ENCODE measurements at places on chromosomes 6 and 20.

GRCh38 chr20:39623584-39624234 lies 661.6 kb downstream of the DHX35 start:
- DNase-seq = no peak

DNA sequence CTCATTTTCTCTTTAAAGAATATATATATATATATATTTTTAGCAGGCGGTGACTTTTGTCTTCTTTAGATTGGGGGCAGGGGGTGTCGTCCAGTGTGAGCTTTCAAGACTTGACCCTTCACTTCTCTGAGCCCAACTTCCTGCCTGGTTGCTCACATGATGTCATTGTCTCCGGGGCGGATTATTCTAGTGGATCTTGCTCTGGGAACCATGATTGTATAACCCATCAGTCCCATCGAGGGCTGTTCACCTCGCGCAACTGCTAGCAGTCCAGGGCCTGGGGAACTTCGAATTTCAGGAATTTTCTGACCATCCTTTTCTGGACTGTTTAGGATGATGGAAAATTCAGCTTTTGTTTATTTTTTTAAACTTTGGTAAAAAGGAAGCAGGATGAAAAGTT lies 1.0 kb downstream of the IGF2R start:
- DNase-seq = peak; percentile 63

- no peak for DNase-seq
Measured at GRCh38 chr20:37185686-37186085, 6.3 kb upstream of the MROH8 start.

GRCh38 chr6:44253307-44254101 lies 3.8 kb downstream of the SLC35B2 start:
- DNase-seq = no peak

GRCh38 chr6:53418288-53418687 lies 69.5 kb upstream of the ELOVL5 start:
- no peak for DNase-seq

DNA sequence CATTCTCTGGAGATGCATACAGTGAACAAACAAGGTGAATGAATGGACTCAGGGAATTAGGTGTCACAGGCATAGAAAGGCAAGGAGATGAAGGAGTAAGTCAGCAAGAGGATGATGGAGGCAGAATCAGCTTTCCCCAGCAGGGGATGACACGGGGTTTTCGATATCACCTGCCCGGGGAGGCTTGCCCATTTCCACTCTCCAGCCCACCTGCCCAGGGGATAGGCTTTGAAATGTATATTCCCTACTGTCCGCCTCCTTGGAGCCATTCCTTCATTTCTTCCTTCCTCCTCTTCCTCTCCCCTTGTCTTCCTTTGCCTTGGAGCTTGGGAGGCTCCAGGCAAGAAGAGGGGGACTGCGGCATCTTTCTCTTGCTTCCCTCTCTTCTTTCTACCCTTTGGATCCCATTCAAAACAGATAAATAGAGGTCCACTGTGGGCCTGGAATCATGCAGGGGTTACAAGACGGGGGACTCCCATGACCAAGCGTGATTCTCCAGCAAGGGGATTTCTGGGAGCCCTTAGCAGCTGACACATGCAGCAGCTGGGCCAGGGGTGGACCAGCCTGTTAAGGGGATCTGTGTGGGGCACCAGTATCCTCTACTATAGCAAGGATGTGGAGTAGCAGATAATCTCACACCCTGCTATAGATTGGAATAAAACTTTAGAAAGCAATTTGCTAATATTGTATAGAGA lies 23.5 kb upstream of the RNF24 start:
- DNase-seq = no peak

DNA sequence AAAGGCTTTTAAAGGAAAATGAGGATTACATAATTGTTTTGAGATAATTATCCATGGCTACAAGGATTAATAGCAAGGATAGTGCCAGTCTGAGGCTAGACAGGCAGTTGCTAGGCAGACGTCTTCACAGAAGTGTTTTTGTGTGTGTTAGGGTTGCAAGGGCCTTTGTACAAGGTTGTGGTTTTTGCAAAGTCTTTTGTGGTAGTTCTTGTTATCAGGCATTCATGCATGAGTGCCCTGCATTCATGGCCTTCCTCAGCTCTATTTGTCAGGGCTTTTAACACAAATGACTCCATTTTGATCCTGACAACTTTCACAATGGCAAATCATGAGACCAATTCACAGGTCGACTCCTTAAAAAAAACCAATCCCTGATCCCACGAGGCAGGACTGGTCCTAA lies 68.1 kb upstream of the TXNDC5 start:
- no peak for DNase-seq

DNA sequence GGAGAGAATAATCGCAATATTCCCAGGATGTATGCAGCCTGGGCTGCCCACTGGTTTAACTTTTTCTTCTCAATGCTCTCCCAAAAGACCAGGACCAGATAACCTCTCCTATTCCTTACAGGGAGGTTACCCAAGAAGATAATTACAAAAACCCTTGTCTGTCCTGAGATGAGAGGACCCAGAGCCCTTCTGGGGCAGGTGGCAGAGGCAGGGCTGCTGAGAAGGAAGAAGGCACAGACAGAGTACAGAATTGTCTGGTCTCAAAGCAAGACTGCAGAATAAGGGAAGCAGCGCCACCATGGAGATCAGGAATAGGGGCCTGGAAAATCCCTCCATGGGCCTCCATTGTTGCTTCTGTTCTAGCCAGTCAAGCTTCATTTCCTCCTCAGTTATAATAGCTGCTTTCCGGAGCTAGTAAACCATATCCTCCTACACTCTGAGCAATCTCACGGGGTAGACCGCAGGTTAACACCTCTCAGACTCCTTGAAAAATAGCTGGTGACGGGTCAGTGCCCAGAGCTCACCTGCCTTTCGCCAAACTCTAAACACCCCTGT lies 463 bp upstream of the HLA-DMB start:
- DNase-seq = no peak

- DNase-seq = no peak
Measured at GRCh38 chr20:37111926-37112455, 16.2 kb upstream of the RBL1 start.

- DNase-seq = no peak
Measured at GRCh38 chr6:88442737-88443136, 276.6 kb upstream of the CNR1 start.

DNA sequence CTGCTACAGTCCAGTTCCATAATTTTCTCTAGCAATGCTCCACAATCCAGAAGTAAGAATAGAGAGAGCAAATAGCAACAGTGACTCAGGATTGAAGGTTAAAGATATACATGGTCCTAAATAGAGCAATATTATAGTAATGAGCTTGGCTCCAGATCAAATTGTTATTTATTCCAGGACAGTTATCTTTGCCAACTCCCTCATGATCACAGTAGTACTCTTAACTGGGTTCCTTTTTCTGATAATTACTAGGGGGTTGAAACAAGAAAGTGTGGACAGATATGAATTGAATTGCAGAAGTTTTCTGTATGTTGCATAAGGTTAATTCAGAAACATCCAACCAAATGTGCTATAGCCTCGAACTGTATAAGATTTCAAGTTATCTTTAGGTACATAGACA lies 11.9 kb downstream of the FAM184A start:
- no peak for DNase-seq

GRCh38 chr6:80528115-80528514 lies 421.6 kb downstream of the BCKDHB start:
- DNase-seq = no peak

DNA sequence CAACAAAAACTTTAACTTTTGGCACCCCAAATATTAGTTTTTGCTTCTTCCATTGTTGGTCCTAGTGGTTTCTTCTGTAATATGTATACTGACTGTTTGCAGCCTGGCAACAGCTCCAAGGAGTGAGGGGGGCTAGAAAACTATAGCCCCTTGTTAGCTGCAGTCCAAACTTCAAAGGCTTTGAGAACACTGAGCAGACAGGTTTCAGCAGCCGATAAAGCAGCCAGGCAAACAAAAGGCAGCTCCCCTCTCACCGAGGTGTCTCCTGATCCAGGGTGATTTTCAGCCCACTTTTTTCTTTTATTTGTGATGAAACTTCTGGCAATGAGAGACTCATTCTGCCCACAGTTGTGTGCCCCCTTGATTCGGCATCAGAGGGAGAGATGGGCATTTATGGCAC lies 80.7 kb downstream of the OLIG3 start:
- DNase-seq = no peak

GRCh38 chr20:23509247-23509913 lies 18.5 kb downstream of the CST8 start:
- DNase-seq = no peak

DNA sequence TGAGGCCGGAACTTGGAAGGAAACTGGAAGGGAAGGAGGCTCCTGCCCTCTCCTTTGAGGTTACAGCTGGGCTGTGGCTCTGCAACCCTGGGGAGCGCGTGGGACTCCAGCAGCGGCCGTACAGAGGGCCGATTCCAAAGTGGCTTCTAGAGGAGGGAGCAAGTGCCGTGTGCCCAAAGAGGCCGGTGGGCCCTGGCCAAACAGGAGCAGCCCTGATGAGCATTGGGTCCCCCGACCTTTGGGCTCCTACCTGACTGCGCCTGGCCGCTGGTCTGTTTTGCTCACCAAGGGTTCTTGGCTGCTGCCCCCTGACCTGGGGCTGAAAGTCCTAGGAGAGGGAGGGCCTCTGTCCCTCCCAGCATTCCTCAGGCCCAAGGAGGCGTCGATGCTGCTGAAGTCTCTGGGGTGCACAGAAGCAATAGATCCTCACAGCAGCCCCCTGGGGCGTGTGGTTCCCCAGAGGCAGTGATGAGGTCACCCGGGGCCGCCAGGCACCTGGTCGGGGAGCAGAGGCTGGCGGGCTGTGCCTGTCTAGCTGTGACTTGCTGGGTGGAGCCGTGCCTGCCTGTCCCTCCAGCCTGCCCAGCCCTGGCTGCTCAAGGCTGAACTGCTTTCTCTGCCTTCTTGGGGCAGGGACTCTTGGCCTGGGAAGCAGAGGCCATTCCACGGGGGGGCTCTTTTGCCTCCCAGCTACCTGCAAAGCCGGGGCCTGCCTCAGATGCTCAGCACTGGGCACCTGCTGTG lies 9.8 kb downstream of the RBM38 start:
- no peak for DNase-seq

DNA sequence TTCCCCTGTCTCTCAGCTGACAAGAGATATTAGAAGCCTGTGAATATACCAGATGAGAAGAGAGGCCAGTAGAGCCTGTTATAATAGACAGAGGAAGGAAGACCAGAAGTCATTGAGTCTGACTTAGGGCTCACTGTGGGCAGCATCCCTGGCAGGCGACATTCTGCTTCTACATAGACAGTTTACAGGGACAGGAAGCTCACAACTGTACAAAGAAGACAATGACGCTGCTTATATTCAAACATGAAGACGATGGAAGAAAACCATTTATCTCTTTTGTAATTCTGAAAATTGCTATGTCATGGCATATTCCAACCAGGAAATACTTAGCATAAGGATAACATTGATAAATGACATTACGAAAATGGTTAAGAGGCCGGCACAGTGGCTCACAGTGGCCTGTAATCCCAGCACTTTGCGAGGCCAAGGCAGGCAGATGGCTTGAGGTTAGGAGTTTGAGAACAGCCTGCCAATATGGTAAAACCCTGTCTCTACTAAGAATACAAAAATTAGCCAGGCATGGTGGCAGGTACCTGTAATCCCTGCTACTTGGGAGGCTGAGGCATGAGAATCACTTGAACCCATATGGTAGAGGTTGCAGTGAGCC lies 170.9 kb downstream of the UBE3D start:
- DNase-seq = no peak

DNA sequence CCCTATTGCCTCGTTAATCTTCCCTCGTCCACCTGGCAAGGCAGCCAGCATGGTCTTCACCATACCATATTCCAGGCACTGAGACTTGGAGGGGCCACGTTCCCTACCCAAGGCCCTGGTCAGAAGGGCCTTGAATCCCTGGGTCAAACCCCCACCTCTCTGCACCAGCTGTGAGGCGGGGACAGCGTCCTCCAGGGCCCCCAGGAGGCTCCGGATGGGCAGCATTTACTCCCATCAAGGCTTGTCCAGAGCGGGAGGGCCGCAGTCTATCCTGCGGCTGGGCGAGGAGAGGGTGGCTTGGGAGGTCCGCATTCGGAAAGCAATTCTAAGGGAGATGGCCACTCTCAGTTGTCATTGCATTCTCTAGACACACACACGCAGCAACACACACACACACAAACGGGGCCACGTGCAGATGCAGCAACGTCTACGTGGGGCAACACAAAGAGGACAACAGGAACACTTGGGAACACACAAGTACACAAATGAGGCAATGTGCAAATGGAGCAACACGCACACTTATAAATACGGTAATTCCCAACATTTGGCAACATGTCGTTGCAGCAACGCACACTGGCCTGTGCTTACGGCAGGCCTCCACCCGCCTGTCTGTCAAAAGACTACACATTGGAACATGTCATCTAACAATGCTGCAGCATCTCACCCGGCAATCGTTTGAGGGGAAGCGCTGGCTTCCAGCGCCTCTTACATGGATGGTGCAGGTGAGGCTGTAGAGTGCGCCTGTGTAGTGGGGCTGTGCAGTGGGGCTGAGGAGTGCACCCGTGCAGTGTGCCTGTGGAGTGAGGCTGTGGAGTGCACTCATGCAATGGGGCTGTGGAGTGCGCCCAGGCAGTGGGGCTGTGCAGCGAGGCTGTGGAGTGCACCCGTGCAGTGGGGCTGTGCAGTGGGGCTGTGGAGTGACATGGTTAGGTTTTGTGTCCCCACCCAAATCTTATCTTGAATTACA lies 12.9 kb upstream of the NTSR1 start:
- DNase-seq = no peak

DNA sequence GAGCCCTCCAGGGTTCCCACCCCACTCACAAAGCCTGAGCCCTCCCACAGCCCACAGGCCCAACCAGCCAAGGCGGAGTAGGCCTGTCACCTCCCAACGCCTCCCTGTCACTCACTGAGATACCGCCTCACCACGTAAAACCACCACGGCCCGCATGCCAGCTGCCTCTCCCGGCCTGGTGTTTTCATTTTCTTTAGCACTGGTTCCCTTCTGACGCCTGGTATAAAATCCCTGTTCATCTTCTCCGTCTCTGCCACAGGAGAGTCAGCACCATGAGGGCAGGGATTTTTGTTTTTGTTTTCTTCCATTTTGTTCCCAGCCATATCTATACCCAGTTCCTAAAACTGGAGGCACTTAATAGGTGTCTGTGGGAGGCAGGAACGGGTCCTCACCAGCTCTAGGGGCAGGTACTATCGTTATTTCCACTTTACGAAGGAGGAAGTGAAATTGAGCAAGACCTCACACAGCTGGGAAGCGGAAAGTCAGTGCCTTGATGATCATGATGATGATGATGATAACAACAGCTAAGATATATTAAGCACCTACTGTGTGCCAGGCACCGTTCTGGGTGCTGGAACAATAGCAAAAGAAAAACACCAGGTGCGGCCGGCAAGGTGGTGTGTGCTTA lies 58.6 kb downstream of the SNAI1 start:
- no peak for DNase-seq

GRCh38 chr20:9444921-9445320 lies 69.5 kb upstream of the LAMP5 start:
- DNase-seq = no peak

DNA sequence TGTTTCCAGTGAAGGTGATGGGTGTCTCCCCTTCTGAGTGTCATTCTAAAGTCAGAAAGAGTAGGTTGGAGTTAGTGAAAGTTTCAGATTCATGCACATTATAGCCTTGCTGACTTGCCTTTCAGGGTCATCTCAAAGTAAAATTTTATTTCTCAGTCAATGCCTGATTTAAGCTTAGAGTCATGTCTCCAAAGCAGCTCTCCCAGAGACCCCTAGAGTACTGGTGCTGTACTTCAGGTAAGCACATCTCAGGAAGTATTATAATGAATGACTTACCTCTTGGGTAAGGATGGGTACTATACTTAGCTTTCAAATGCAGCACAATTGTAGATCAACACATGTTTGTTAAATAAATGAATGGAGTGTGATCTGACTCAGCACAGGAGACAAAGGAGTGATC lies 116.0 kb downstream of the TBX18 start:
- no peak for DNase-seq

- DNase-seq = no peak
Measured at GRCh38 chr20:23095499-23095898, 9.4 kb upstream of the CD93 start.

- no peak for DNase-seq
Measured at GRCh38 chr20:21739161-21739560, 33.7 kb downstream of the PAX1 start.

Measured in tibial artery (tissue), 4 donors.